Muscle of back (tissue), 13 donors: ENCODE measurements at places on chromosomes 1 and 21.

DNA sequence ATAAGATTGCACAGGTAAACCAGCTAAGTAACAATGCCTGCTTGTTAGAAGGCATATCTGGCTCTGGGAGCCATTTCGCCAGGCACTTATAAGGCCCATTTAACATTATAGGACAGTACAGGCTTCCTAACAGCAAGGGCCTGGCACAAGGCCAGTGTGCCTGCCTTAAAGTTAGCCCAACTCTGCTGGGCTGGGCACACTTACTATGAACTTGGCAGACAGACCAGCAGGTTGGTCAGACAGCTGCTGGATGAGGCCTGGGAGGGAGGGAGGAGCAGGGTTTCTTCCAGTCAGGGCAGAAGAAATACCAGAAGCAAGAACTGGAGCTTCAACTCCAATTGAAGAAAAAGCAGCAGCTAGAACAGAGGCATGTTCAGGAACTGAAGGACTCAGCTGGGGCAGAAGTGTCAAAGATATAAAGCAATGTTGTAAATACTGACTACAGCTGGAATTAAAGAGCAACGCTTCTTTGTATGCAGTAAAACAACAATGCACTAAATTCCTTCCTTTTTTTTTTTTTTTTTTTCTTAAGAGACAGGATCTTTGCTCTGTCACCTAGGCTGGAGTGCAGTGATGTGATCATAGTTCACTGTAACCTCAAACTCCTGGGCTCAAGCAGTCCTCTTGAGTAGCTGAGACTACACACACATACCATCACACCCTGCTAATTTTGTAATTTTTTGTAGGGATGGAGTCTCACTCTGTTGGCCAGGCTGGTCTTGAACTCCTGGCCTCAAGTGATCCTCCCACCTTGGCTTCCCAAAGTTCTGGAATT is 4.9 kb downstream of the CACHD1 start:
- DNase-seq: peak; percentile 59

DNA sequence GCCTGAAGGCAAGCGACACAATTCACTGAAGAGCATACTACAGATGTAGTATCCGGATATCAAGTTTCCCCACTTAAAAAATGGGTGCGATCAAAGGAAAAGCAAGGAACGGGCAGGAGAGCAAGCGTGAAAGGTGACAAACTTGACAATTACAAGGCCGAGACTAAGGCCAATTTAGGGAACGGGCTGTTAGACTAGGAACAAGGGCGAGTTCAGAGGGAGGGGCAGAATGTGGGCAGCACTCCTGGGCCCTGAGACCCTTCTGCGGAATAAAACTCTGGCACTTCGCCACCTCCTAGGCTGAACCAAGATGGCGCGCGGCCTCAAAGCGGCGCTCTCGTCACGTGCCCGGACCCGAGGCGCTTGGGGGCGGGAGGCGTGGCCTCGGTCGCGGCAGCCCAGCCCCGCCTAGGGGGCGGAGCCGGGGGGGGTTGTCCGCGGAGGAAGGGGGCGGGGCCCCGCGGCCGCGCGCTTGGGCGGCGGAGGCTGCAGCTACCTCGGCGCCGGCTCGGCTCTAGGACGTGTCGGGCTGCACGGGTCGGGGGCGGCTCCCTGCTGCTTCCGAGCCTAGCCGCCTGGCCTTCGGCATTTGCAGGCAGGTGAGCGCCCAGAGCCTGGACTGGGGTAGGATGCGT is at the start of gene PPFIA4:
Gene PPFIA4 (plus strand): TSS at position 461 of the 635 bp plus-strand sequence. CDS start 12,518 bp downstream, outside the sequence.
- peak; percentile 93 for DNase-seq

- DNase-seq: no peak
Observed at GRCh38 chr1:160704250-160704649, 7.4 kb downstream of the CD48 start.

- no peak for DNase-seq
Observed at GRCh38 chr1:170321113-170321512, 175.4 kb downstream of the NTMT2 start.

DNA sequence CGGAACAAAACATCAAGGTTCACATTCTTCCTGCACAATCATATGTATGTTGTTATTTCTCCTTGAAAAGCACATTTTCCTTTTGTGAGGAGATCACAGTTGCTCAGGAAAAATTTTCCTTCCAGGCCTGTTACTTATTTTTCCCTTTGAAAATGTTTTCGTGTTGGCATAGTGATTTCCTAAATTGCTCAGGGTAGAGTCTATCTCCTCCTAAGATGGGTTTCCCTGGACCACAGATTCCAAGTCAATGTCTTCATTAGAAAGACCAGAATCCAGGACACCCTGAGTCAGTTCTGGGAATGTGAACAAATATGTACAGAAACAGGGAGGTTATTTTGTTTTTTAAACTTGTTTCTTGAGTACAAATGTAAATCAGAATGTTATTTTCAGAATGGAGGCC is 94.3 kb upstream of the C1orf105 start:
- peak; percentile 24 for DNase-seq

- DNase-seq: peak; percentile 90
Observed at GRCh38 chr21:33402001-33402979, 923 bp upstream of the IFNGR2 start.

- DNase-seq: peak; percentile 82
Observed at GRCh38 chr1:63864224-63864641, 90.4 kb downstream of the ROR1 start.
